Activated CD8-positive, alpha-beta memory T cell treated with anti-CD3 and anti-CD28 coated beads, Interleukin-2, amount 50 U/mL, for 4 hours (primary cell): ENCODE measurements at places on chromosomes 1 and 21.

DNA sequence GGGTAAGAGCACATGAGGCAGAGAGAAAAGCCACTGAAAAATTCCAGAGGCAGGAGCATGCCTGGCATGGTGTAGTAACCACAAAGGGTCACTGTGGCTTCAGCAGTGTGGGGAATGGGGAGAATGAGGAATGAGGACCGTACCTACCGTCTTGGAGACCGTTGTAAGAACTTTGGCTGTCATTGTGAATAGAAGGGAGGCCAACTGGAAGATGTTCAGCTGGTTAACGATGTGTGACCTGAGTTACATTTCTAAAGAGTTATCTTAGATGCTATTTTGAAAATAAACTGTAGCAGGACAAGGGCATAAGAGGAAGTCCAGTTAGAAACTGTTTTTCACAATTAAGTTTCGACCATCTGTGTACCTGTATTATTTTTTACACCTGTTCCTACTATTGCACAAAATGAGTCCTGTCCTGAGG is 365.5 kb upstream of the SGIP1 start:
- DNase-seq = no peak

DNA sequence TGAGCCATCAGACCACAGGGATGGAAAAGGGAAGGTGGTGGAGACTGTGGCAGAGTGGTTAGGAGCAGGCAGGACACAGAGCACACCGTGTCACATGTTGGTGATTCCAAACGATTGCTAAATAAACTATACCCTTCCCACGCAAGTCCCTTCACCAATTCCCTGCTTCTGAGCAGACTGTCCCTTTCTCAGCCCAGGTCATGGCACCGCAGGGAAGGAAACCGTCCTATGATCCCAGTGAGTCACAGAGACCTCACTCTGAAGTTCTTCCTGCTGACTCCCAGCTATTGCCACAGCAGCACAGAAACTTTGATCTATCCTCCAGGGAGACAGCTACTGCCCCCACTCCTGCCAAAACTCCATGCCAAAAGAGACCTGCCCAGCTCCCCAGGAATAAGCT is 19.2 kb downstream of the RIMS3 start:
- no peak for DNase-seq

DNA sequence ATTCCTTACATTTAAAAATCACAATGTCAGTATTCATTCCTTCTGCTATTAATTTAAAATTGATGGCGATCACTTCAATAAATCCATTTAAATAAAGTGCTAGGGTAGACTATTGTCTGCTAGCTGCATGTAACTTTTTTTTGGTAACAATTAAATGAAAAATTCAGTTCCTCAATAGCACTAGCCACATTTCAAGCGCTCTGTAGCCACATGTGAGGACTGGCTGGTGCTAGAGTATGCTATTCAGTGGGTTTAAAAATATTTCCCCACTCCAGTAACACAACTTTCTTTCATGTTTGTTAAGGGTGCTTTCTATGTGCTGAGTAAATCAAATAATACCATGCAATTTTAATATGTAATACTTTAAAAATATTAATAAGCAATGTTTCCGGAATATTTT is 108.2 kb downstream of the LTN1 start:
- no peak for DNase-seq

DNA sequence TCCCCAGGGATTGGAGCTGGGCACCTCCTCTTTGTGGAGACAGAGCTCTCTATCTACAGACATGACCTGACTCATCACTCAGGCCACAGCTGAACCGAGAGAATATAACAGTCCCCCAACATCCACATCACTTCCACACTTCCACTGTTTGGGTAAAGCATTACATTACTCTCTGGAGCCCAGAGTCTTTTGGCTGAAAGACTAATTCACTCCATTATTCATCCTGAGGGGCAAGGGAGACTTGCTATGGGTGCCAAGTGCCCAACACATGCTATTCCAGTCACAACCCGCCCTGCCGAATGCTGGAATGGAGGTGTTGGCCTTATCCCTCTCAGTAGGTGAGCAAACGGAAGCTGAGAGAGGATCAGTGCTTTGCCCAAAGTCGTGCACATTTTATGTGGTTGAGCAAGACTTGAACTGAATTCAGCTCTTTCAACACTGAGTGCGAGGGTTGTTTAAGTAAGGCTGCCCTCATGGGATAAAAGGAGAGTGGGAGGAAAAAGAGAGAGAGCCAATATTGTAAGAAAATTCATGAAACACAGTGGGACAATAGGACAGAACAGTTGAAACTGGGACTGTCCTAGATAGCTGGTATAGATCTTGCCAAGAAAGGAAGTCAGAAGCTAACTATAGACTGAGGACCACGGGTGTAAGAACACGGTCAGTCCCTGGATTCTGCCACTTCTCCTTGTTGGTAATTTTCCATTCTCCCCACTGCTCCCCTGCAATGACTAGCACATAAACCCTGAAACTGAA is 13.5 kb upstream of the CHI3L1 start:
- DNase-seq = no peak

DNA sequence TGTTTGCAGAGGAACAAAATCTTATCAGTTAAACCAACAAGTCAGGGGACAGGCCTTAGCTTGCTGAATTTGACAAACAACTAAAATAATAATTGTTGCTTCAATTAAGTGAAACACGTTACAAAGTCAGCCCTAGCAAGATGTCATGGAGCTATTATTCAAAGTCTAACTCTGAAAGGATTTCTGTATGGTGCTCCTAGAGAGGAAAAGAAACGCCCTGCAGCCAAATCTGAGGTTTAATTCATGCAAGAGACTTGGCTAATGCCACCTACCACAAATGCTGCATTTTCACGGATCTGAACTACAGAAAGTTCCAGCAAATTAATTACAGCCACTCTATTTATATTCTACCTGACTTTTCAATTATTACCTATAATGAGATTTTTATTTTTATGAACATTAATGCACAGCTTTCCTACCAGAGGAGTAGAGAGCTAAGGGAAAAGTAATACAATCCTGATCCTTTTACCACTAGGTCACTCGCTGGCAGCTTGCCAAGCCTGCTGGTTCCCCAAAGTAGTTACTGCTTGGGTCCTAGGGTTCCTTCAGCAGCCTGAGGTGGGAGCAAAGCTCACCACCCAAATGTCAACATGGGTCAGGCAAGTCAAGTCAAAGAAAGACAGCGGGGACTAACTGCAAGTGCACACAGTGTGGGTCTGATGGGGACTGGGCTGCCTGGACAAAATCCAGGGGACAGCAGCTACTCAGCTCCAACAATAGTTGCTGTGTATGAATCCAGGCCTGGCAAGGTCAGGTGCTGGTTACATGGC is 8.5 kb downstream of the COLGALT2 start:
- no peak for DNase-seq

DNA sequence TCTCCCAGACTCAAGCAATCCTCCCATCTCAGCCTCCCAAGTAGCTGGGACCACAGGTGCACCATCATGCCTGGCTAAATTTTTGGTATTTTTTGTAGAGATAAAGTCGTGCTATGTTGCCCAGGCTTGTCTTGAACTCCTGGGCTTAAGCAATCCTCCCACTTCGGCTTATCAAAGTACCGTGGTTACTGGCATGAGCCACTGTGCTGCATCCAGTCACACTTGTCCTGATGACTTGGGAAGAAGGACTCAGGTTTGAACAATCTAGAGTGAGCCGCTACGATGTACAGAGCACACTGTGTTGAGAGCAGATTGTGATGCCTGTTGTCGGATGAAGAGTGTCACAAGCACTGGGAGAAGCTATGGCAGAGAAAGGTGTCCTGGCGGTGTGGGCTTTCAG is 27.2 kb downstream of the RNF187 start:
- no peak for DNase-seq

GRCh38 chr1:30662291-30662840 is 61.0 kb downstream of the MATN1 start:
- DNase-seq = no peak

DNA sequence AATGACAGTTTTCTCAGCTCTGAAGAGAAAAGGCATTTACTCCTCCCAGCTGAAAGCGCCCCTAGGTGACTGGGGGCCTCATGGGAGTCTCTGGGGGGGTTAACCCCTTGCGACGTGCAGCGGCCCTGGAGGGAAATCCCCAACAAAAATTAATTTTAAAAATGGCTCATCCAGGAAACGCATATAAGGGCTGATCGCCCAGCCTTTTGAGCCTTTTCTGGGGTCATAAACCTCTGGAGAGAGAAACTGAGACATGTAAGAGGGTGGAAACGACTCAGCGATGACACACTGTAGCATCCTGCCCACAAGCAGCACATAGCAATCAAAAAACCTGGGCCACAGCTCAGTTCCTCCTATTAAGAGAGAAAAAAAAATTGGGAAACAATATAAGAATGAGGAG is 20.4 kb upstream of the HPDL start:
- no peak for DNase-seq

- no peak for DNase-seq
These were observed 35.2 kb upstream of the B3GALT2 start for GRCh38 chr1:193221651-193222050.

GRCh38 chr1:1353389-1354151 is 4.4 kb upstream of the DVL1 start:
- DNase-seq = no peak

GRCh38 chr1:10257851-10258250 is 47.5 kb downstream of the KIF1B start:
- no peak for DNase-seq

GRCh38 chr1:232508130-232508701 is 121.7 kb downstream of the SIPA1L2 start:
- DNase-seq = no peak

DNA sequence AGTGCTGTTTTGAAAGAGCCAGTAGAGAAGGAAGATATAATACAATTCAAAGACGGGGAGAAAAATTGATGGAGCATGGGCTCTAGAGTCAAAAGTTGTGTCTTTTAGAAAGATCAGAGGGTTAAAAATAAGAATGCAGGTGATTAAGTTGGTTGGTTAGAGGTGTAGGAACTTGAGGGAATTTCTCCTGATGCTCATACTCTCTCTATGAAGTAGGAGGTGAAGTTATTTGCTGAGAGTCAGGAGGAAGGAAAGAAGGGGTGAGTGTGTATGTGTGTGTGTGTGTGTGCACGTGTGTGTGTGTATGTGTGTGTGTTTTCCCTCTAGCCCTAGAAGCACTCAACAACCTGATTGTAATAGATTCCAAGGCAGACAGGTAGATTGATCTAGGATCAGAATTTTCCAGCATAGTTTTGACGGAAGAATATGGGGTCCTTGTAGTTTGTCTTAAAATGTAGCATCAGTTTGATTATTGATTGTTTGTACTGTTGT is 88.3 kb upstream of the MACF1 start:
- DNase-seq = no peak

DNA sequence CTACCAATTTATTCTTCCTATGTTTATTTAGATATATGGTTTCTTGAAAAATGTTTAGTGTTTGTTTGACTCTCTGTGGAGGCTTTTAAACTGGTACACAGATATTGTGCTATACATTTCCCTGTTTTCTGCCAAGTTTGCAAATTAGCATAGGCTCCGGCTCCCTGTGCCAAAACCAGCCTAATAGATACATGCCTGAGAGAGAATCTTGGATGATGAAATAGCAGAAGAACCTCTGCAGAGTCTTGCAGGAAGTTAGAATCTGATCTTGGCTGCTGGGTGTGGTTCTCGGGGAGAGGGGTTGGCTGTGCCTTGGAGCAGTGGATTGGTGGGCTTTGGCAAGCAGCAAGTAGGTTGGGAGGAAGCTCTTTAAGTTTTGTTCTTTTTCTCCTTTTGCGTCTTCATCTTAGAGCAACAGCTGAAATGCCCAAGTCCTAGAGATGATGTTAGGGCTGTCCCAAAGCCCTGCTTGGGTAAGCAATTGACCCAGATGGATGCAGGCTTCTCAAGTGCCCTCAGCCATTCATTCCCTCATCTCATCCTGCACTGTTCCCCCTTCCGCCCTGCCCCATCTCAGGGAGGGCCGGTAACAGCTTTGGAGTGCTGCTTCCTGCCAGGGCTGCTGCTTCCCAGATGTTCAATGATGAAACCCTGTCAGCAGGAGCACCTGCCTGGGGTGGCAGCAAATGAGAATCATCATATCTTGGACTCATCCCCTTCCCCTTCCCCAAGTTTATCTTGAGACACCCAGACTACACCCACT is 9.3 kb downstream of the PLA2G2A start:
- DNase-seq = no peak

- DNase-seq = peak; percentile 85
These were observed 24.8 kb upstream of the SELENON start for GRCh38 chr1:25774921-25775771.

GRCh38 chr1:228342627-228343190 is 63.9 kb downstream of the TRIM11 start:
- no peak for DNase-seq

DNA sequence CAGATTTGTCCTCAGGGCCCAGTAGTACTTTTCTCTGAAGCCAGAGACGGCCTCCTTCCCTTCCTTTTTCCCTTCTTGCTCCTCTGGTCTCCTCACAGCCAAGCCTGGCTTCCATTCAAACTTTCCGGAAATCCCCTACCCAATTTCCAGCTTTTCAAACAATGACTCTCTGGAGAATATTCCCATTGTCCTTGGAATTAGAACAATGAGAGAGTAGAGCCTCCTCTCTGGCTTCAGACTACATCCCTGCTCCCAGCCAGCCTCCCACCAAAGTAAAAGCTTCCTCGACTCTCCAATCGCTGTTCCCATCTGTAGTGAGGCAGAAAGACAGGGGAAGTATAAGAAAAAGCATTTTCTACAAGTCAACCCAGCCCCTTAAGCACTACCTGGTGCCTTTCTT is 77.7 kb upstream of the SOX13 start:
- DNase-seq = no peak

DNA sequence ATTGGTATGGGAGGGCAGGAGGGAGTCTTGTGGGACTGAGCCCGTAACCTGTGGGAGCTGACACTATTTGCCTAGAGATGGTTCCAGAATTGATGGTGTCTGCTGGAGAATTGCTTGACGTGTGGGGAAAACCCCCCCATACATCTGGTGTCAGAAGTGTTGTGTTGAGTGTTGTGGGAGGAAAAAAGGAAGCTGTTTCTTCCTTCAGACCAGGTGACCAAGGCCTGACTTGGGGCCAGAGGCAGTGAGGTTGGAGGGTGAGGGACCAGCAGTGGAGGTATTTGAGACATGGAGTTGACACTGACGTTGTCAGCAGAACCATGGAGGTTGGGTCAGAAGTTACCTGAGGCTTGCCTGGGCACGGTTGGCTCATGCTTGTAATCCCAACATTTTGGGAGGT is 8.3 kb downstream of the SHISAL2A start:
- no peak for DNase-seq

- DNase-seq = no peak
These were observed 38.4 kb downstream of the F3 start for GRCh38 chr1:94503153-94503552.

- DNase-seq = no peak
These were observed 303.6 kb downstream of the PTPRC start for GRCh38 chr1:198942466-198942865.
